AG10803 (cell line): ENCODE measurements at places on chromosomes 3 and 15.

DNA sequence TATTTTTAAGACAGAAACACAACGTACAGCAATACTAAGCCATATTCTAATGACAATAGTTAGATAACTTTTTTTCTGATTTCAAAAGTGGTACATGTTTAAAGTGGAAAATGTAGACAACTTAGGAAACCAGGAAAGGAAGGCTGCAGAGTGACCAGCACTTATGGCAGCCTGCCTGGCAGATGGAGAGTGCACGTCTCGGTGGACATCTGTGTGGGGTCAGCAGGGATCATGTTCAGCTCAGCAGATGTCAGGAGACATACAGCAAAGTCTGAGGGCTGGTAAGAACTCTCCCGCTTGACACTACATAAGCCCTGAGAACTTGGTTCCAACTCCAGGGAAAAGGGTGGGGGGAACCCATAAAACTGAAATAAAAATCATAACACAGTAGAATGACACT is 128.6 kb upstream of the ADPGK start:
- no peak for DNase-seq

DNA sequence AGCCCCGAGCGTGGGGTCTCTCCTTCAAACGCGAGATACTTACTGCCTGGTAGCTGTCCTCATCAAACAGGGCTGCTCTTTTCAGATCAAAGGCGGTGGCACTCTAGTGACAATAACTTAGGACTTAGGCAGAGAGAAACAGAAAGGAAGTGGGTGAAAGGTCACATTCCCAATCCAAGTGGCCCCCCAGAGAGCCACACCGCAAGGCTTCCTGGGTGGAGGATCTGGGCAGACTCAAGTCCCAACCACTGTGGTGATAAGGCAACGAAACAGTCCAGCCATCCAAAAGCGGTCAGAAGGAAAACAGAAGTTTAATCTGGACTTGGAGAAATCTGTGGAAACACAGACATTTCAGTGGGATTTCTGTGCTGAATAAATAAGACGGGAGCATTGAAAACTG is 227.2 kb downstream of the ADAMTS17 start:
- DNase-seq = peak; percentile 48

- peak; percentile 16 for DNase-seq
Measured at GRCh38 chr3:126971891-126972351, 11.0 kb upstream of the PLXNA1 start.

- no peak for DNase-seq
Measured at GRCh38 chr3:172287937-172288477, 160.2 kb downstream of the GHSR start.

DNA sequence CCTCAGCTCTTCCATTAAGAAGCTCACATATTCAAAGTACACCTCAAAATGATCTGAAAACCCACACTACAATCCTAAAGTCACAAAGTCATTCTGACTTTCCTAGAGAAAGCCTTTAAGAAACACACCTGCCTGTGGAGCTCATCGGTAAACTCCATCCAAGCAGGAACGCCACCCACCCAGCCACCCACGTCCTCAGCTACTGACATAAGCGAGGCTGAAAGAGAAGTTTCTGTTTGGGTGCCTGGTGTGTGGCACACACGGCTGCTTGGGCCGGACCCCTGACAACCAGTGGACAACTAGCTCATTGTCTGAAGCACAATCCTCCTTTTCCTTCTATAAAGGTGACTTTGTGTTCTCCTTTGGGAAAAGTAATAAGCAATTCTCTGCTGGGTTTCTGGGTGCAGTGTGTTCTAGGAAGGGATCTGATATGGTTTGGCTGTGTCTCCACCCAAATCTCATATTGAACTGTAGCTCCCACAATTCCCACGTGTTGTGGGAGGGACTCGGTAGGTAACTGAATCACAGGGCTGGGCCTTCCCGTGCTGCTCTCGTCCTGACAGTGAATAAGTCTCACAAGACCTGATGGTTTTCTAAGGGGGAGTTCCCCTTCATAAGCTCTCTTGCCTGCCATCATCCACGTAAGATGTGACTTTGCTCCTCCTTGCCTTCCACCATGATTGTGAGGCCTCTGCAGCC is 26.1 kb downstream of the FAM174B start:
- no peak for DNase-seq

DNA sequence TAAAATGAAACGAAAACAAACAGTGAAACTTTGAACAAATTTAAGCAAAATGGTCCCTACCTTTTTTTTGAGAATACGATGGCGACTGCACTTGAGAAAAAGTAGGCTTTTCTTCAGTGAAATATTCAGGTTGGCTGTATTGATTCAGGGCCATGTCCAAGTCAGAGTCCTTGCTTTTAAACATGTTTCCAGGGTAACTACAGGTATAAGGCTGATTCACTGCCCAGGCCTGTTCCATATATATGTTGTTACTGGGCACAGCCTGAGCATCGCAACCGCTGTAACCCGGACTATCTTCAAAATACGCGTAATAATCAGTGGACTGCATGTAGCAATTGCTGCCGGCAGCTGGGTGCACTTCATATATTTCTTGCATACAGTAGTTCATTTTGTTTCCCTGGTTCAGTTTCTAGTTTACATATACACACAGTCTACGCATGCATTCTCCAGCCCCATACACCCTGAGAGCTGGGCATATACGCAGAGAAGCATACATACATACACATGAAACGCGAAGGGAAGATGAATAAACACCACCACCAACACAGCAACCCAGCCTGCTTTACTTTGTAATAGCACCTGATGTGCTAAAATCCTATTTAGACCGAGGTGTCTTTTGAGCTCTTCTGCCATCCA is 220.0 kb downstream of the NR1D2 start:
- DNase-seq = no peak

DNA sequence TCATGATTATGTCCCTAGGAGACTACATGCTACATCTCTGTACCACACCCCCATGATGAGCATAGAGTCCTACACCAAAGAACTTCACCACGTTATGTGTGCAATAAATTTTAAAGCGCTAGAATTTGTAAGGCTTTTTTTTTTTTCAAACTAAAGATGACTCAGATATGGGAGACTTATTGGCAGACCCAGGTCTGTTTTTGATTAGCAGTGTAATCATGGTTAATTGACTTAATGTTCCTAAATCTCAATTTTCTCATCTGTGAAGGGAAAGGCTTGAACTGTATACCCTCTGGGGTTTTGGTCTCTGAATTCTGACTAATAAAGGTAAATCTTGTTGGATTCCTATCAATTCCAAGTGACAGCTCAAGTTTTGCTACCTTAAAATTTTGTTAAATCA is 26.4 kb downstream of the ABI3BP start:
- DNase-seq = peak; percentile 50

- DNase-seq = peak; percentile 41
Measured at GRCh38 chr3:172397716-172398405, 50.4 kb downstream of the GHSR start.

DNA sequence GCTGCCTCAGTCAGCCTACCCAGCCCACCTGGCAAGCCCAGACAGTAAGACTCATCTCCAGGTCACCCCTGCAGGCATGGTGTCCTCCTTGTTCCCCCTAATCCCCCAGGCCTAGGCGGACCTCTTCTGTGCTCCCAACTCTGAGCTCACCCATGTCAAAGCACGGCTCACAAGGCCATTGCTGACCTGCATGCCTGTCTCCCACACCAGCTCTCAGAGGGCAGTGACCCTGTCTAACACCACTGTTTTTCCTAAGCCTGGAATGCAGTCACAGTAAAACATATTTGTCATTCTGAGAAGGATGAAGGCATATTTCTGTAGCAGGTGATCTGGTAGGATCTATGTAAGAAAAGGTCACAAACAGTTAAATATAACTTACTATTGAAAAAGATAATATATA is 110.3 kb upstream of the HACD2 start:
- no peak for DNase-seq

GRCh38 chr3:8752832-8753231 is 16.6 kb downstream of the OXTR start:
- no peak for DNase-seq

DNA sequence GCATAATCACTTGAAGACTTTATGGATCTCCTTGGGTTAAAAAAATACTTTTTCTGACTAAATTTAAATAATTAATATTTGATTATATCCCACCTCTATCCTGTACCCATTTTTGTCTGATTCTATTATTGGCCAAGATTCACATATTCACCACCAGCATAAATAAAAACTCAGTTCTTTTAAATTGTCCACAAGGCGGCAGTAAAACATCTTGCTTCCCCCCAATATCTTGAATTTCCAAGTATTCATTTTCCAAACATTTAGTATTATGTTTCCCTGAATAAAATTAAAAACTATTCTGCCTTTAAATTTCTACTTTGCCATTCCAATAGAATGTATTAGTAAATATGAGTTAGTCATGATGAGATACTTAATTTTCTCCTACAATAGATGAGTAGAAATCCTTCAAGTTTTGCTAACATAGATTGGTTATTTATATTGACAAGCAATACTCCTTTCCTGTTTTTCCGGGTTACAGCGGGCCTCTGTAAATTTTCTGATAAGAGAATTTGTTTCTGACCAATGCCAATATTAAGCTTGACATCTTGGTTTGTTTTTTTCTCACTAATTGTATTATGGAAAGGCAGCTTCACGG is 218.7 kb upstream of the MDFIC2 start:
- peak; percentile 34 for DNase-seq

DNA sequence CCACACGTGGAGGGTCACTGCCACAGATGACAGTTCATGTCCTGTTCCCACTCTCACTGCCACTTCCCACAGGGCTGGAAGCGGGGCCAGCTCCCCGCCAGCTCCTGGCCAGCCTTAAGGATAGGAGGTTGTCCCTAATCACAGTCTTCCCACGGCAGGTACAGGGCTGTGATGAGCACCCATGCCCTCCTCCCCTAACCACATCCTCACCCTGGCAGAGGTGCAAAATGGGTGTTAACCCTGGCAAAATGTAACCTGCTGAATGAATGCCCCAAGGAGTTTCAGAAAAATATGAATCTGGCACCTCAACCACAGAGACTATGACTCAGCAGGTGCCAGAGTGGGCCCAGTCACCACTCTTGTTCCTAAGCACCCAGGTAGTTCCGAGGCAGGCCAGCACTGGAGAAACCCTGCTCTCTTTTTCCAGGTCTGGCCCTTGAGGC is 185.1 kb upstream of the TPM1 start:
- no peak for DNase-seq

DNA sequence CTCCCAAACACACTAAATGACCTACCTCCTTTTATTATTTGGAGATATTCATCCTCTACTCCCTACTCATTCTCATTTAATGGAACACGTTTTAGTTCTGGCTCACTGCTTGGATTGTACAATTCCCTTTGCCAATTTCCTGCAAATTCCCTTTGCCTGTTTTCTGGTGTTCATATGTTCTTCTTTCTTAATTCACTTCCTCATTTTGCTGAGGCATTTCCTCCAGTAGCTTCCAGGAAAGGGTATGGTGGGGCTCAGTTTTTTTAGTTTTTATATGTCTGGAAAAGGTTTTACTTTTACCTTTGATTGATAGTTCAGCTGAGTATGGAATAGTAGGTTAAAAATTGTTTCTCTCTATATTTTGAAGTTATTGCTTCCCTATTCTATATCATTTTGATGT is 143.6 kb upstream of the GOLIM4 start:
- DNase-seq = no peak

DNA sequence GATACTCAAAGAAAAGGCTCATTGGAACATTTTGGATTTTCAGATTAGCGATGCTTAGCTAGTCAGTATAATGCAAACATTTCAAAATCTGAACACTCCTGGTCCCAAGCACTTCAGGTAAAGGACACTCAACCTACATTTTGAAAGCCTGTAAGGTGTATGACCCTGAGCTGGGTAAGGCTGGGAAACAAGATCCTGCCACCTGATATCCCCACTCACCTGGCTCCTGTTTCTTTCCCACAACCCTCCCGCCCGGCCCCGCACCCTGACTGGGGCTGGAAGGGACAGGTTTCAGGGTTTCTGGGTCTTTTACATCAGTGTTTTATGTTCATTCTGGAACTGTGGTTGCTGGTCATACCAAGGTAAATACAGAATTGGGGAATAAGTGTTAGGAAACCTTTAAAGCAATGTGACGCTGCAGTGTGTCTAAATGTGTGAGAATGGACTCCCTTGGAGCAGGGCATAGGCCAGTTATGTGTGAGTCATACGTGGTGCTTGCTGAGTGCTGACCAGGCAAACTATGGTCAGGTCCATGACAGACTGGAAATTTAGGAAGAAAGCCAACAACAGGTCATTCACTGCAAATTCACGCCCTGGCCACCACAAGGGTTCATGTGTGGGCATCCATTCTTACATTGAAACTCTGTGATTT is 22.9 kb downstream of the CTXND1 start:
- DNase-seq = peak; percentile 10

GRCh38 chr3:155026999-155027591 is 53.0 kb upstream of the MME start:
- DNase-seq = peak; percentile 94

DNA sequence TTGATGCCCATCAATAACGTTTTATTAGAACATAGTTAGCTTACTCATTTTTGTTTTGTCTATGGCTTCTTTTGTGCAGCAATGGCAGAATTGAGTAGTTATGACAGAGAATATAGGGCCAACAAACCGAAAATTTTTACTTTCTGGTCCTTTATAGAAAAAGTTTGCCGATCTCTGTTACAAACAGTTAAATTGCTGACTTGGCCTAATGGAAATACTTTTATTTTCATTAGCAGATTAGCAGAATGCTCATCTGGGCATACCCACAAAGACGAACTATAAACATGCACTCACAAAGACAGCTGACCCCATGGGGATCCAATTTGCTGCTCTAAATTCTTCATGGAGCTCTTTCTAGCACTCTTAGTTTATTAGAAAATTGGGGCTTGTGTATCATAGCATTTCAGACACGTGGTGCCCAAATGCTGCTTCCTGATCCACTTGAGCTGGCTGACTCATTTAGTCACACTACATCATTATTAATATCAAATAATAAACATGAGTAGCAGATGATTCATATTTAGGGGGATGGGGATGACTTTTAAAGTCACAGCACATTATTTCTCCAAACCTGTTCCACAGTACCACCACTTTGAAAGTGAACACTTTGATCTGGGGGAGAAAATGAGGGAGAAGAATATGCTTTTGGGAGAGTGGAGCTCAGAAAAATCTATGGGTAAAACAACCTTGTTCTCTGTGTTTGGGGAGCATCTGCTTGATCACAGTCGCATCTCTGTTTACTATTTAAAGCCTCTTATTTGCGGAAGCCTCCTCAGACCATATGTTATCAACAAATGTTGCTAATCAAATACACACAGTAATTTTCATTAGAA is 228.1 kb upstream of the FEZF2 start:
- peak; percentile 68 for DNase-seq

DNA sequence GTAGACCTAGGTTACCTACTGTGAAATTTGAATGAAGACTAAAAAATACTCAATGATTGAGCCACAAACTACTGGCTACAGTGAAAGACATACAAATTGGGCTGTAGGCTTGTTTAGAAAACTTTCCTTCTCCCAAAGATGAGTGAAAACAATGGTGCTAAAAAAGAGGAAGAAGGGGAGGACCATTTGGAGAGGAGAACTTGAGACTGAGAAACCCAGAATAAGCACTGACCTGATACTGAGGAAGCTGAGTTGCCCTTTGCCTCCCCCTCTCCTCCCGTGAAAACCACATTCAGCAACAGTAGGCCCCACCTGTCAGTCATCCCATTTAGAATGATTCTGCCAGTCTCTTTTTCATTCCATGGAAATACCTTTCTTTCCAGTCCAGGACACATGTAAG is 484.0 kb upstream of the TGFBR2 start:
- DNase-seq = no peak

- DNase-seq = no peak
Measured at GRCh38 chr3:47260605-47261004, 22.0 kb downstream of the KIF9 start.
